ENCODE measurements at places on chromosomes 12 and 14. TPM values are rescaled to one million over a fixed set of nuclear protein-coding genes. Genes with fewer than 3 reads are reported as not detected.

DNA sequence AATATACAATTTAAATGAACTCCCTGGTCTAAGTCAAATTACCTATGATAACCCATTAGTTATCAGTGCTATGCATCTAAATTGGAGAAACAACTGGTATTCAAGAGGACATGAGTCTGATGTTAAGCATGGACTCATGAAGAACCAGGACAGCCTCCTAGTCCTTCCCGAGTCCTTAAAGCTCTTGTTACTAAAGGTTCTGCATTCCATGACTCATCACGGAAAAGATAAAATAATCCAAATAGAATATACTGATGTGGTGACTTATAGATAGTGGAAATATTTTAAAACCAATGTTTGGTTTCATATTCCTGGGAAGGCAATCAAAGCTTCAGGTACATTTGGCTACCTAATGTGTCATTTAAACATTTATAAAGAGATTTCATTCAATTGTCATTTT, 117.2 kb upstream of the PMCH start:
- DNase-seq = no peak

Gene PRIMA1
- 1.5 TPM for polyA plus RNA-seq

Gene FAM181A
- not detected for polyA plus RNA-seq

Gene TROAP
- 35.9 TPM for polyA plus RNA-seq

GRCh38 chr14:61296719-61297502, 15.8 kb upstream of the TMEM30B start:
- DNase-seq = no peak

DNA sequence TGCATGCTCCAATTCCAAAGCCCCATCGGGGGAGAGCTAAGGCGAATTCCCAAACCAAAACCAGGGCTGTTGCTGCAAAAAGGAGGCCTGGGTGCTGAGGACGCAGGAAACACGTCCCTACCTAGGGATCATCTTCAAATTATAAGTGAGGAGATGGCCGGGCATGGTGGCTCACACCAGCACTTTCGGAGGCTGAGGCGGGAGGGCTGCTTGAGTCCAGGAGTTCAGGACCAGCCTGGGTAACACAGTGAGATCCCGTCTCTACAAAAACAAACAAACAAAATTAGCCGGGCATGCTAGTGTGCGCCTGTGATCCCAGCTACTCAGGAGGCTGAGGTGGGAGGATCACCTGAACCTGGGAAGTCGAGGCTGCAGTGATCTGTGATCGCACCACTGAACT, 143.2 kb downstream of the CALM1 start:
- no peak for DNase-seq

- DNase-seq = no peak
Observed at GRCh38 chr14:42965512-42965911, 1358.8 kb downstream of the LRFN5 start.
